G401 (cell line): ENCODE measurements at places on chromosomes 3 and 15. TPM values are rescaled to one million over a fixed set of nuclear protein-coding genes. Genes with fewer than 3 reads are reported as not detected.

Gene CNTN4
- not detected in 2 replicates for total RNA-seq

Gene CTXND1
- total RNA-seq, result not detected in 2 replicates

Gene SNTN
- not detected in 2 replicates for total RNA-seq

Gene MB21D2
- 0.06 and 0.71 TPM in 2 replicates for total RNA-seq

Gene ANKUB1
- total RNA-seq, result not detected in 2 replicates

Gene SHC4
- not detected in 2 replicates for total RNA-seq

Gene ECE2
- not detected in 2 replicates for total RNA-seq

Gene STRIT1
- not detected in 2 replicates for total RNA-seq

Gene DNAJB8
- not detected in 2 replicates for total RNA-seq

Gene TADA3
- 70.0 and 72.1 TPM in 2 replicates for total RNA-seq
